ENCODE measurements at places on chromosomes 7 and 10. TPM values are rescaled to one million over a fixed set of nuclear protein-coding genes. Genes with fewer than 3 reads are reported as not detected.

The CABCOCO1 gene
- not detected for polyA plus RNA-seq

The CYP3A7 gene
- not detected for polyA plus RNA-seq

The ZNF282 gene
- polyA plus RNA-seq, result 1.4 TPM

The TRIM8 gene
- polyA plus RNA-seq, result 36.8 TPM

The DDIT4 gene
- 62.1 TPM for polyA plus RNA-seq

The DNA2 gene
- polyA plus RNA-seq, result 0.27 TPM

The DOCK1 gene
- not detected for polyA plus RNA-seq

The ECHDC3 gene
- 1.1 TPM for polyA plus RNA-seq

The HOXA1 gene
- 1.1 TPM for polyA plus RNA-seq

The ITGB1 gene
- 577 TPM for polyA plus RNA-seq

The CTTNBP2 gene
- polyA plus RNA-seq, result not detected

The CHAT gene
- polyA plus RNA-seq, result not detected

Data from CD4-positive, CD25-positive, alpha-beta regulatory T cell (primary cell).